ENCODE measurements at places on chromosomes 12 and 14.

DNA sequence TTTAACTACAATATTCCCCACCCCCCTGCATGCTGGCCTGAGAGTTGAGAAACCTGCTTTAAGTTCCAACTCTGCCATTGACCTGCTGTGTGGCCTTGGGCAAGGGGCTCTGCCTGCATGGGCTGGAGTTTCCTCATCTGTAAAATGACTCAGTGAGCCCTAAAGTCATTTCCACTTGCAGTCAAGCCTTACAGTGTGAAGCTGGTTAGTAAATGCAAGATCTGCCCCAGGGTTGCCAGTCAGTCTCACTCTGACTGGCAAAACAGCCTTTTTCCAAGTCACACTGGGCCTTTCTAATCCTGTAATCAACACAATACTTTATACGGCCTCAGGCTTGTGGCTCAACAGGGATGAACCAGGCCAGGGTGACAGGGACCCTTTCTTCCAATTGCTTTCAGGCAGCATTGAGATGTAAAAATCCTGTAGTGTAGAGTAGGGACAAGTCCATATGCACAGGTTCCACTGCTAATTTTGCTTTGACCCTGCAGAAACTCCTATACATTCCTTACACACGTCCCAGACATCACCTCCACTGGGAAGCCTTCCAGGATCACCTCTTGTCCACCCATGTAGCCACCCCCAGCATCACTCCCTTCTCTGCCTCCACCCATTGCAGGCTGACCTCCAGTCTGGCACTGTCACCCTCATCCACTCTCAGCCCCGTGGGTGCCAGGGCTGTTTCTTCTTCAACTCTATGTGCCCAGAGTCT, 42.6 kb upstream of the PRIMA1 start:
- no peaks in the 10 kb centered on the region for H3K4me1 ChIP-seq
- DNase-seq = no peak
- H3K27me3 ChIP-seq = peaks cover 19% of the 10 kb centered on the region
- H3K4me3 ChIP-seq = no peak overlapping the region

DNA sequence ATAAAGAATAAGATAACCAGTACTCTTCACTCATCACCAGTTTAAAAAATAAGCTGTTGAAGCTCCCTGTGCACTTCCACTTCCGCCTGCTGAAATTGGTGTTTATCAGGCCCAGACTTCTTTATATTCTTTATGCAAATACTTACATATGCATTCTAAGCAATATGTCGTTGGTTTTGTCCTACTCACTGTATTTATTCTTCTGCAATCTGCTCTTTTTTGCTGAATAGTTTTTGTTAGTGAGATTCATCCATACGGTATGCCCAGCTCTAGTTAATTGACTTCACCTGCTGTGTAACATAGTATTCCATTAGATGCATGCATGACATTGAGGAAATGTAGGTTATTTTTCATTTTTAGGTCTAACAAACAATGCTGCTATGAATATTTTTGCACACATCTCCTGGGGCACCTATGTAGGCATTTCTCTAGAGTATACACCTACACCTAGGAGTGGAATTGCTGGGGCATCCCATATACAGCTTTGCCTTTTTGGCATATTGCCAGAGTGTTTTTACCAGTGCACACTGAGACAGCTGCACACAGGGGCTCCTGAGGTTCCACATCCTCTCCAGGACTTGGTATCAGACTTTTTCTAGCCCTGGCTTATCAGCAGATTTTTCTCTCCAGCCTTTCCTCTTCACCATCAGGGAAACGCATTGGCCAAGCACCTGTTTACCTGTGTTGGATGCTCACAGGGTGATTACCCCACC, 1.0 kb upstream of the NRIP2 start:
- no peak for DNase-seq
- no peak overlapping the region for H3K4me3 ChIP-seq
- H3K36me3 ChIP-seq = peaks cover 12% of the 10 kb centered on the region
- no peak overlapping the region for H3K27ac ChIP-seq
- no peaks in the 10 kb centered on the region for H3K27me3 ChIP-seq

DNA sequence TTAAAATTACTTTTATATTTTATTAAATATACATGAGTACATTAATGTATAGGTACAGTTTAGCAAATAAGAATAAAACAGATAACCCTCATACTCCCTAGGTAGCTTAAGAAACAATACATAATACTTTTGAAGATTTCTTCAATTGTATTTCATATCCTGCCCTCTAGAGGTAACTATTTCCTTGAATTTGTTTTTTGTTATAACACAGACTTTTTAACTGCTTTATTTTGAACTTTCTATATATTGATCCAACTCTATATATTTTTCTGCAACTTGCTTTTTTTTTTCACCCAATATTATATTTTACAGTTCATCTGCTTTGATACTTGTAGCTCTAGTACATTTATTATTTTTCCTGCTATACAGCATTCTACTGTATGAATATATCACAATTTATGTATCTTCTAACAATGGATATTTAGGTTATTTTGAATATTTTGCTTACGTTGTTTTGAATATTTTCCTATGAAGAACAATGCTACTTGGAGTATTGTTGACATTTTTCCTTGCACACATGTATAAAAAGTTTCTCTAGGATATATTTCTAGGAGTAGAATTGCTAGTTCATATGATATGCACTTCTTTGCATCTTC, 72.8 kb upstream of the ABCD2 start:
- no peak for DNase-seq
- H3K36me3 ChIP-seq = no peaks in the 10 kb centered on the region
- no peak overlapping the region for H3K4me3 ChIP-seq
- H3K27me3 ChIP-seq = peaks cover 3% of the 10 kb centered on the region
- no peaks in the 10 kb centered on the region for H3K4me1 ChIP-seq

DNA sequence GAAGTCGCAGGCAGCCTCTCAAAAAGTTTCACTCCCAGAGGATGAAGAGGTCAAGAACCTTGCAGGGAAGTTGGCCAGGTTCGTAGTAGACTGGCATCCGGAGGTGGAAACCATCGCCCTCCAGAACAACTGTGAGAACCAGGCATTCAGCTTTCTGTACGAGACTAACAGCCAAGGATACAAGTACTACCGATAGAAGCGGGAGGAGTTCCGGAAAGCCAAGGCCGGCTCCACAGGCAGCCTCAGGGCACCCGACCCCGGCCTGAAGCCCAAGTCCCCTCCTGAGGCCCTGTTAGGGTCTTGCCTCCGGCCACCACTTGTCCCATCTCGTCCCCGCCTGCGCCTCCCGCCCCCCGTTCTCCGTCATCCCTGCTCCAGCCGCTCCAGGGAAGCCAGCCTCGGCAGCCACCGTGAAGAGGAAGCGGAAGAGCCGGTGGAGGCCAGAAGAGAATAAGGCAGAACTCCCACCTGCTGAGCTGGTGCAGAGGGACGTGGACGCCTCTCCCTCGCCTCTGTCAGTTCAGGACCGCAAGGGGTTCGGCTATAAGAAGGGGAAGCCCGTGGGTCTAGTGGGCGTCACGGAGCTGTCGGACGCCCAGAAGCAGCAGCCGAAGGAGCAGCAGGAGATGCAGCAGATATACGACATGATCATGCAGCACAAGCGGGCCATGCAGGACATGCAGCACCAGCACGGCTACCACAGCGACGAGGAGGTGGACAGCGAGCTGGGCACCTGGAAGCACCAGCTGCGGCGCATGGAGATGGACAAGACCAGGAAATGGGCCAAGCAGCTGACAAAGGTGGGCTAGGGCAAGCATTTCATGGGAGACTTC, 366.8 kb upstream of the ATXN7L3B start:
- no peaks in the 10 kb centered on the region for H3K27me3 ChIP-seq
- DNase-seq = no peak
- no peak overlapping the region for H3K27ac ChIP-seq
- H3K36me3 ChIP-seq = no peaks in the 10 kb centered on the region
- no peaks in the 10 kb centered on the region for H3K4me1 ChIP-seq
- H3K4me3 ChIP-seq = no peak overlapping the region

All from naive B cell (primary cell).